ENCODE measurements at places on chromosomes 2 and 18.

GRCh38 chr2:82526277-82526676 is 1932.8 kb downstream of the SUCLG1 start:
- no peak for DNase-seq

DNA sequence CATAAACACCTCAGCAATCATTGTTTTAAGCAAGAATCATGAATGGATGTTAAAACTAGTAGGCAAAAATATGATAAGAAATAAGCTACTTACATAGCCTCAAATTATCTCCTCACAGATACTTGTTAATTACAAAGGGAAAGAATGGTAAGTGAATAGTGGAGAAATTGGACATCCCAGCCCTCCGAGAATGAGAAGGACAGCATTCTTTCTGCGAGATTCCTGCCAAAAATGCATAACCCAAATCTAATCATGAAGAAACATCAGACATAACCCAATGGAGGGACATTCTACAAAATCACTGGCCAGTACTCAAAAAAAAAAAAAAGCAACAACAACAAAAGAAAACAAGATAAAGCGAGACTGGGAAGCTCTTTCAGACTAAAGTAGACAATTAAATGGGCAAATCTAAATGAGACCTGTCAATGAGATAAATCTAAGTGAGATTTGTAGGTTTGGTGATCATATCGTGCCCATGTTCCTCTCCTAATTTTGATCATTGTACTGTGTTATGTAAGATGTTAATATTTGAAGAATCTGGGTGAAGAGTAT is 57.9 kb upstream of the GLI2 start:
- DNase-seq, result no peak

DNA sequence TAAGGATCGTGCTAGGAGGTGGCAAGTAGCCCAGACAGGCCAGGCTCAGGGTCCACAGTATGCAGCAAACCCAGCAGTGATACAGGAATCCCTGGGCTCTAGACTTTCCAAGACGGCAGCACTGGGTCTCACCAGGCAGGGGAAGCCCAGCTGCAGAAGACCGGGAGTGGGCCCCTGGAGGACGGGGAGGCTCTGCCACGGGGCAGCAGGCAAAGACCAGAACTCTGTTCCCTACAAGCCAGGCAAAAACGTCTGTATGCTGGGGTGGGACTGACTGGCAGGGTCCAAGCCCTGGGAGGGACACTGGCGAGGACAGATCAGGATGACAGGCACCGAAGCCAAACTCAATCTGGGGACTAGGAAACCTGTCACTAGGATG is 98.9 kb upstream of the SEC11C start:
- no peak for DNase-seq

- DNase-seq, result no peak
Measured at GRCh38 chr18:55300936-55301531, 287.0 kb downstream of the TCF4 start.

DNA sequence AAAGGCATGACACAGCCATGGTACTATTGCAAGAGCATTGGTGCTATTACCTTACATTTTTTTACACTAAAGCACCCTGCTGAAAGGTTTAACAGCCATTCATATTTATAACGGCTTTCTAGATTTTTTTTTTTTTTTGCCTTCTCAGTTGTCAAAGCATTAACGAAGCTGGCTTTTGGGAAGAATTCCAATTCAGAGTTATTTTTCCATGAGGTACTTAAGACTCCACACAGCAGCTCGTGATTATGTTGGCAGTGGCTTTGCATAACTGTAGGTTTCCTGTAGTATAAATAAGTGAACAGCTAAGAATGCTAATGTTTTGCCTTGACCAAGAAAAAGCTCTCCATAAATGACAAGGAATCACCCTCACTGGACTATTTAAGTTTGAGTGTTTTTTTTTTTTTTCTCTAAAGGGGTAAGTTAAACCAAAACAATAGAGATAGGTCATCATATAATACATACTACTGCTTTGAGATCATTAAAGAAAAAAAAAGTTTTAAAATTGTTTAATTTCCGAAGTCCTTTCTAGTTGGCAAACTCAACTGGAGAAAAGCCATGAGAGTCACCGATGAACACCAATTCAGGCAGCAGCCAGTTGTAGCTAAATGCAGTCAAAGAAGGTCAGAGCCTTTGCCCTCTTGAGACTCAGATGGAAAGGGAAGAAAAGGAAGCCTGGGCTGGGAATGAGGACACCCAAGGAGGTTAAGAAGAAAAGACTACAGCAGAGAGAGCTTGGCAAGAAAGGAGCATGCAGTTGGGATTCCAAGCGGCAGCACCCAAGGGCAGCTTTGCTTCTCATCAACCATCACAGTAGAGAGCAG is 187.4 kb upstream of the NCKAP5 start:
- DNase-seq, result no peak

GRCh38 chr2:164412831-164413230 is 208.5 kb downstream of the GRB14 start:
- no peak for DNase-seq

DNA sequence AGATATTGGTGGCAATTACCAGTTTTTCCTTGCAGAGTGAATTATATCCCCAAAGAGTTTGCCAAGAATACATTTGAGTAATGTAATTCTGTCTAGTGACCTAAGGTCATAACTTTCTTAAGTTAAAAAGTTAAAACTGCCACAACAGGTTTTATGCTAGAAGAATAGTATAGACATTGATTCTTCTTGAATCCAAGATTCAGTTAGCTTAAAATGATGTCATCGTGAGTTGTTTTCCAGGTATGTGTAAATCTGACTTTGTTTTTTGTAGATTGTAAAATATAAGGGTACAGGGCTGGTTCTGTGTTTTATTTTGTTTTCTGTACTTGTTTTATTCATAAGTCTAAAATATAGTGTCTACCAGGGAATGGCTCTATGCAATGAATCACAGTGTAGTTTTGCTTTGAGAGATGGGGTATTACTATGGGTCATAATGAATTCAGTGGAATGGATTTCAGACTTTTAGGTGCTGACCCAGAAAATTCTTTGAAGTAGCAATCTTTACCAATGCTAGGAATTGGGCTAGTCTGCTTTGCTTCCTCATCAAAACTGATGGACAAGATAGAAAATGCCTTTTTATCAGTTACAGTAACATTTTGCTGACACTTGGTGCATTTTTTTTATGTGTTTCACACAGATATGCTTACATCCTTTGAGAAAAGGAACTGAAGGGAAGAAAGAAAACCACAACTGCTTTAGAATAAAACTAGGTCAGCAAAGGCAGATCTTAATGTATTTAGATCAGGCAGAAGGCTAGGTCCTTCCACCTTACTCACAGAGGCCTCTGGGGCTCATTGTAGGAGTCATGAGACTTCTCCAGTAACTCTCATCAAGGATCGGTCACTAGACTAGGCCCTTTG is 20.8 kb upstream of the MGAT5 start:
- DNase-seq, result no peak

DNA sequence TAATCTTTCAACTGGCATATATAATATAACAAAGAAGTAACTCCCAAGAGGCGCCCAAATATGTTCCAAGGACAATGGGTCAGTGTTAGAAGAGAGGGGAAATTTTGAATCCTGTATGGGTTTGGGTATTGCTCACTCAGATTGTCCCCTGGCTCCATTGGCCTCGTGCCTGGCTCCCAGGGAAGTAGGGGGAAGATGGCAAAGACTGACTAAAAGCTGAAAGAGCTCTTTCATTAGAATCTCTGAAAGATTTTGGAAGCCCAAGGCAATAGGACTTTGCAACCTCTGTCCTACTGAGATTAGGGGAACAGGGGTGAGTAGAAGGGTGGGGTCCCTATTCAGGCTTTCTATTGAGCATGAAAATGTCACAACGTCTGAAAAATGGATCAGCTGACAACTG is 1272.8 kb upstream of the ZEB2 start:
- no peak for DNase-seq

- no peak for DNase-seq
Measured at GRCh38 chr2:96159084-96159830, 14.0 kb upstream of the DUSP2 start.

DNA sequence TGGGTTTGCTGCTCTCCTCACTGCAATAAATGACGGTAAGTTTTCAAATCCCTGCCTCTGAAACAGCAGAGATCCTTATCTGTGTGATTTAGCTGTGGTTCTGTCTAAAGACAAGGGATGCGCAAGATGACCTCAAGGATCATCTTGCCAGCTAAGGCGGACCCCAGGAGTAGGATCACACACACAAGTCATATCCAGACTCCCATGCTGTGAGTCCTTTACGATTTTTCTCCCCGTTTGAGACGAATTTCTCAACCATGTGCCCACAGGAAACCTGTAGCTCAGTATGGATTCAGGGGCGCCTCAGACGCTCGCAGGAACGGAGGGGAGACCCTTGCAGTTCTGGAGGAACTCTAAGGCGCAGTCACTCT is 11.1 kb upstream of the DCTN1 start:
- no peak for DNase-seq

GRCh38 chr2:75488157-75488556 is 72.6 kb downstream of the EVA1A start:
- no peak for DNase-seq

DNA sequence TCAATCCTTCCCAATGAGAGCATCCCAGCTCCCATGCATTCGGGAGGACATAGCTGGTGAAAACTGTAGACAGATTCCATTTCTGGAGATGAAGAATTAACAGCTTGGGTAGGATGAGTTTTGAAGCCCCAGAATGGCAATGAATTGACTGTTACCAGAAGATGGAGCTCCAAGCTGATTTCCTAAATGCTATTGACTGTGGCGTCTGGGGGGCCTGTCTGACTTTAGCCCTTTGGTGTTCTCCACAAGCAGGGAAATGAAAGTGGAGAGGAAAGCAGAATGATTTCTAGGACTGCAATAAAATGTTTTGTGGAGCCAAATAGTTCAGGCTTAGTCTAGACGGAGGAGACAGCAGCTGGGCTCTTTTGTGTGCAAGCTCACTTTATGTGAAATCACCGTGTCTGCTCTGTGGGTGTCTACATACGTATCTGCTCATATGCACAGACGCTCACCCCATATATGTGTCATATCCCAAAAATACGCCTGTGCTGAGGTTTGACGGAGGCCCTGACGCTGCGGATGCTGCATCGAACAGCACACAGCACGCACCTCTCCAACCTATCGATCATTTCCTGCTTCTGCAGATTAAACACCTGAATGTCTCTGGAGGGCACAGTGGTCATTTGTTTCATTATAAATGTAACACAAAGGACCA is 166.4 kb upstream of the PXDN start:
- DNase-seq, result no peak

GRCh38 chr2:10903861-10904210 is 7.9 kb upstream of the KCNF1 start:
- no peak for DNase-seq

- no peak for DNase-seq
Measured at GRCh38 chr2:65539633-65540032, 107.2 kb upstream of the SPRED2 start.

DNA sequence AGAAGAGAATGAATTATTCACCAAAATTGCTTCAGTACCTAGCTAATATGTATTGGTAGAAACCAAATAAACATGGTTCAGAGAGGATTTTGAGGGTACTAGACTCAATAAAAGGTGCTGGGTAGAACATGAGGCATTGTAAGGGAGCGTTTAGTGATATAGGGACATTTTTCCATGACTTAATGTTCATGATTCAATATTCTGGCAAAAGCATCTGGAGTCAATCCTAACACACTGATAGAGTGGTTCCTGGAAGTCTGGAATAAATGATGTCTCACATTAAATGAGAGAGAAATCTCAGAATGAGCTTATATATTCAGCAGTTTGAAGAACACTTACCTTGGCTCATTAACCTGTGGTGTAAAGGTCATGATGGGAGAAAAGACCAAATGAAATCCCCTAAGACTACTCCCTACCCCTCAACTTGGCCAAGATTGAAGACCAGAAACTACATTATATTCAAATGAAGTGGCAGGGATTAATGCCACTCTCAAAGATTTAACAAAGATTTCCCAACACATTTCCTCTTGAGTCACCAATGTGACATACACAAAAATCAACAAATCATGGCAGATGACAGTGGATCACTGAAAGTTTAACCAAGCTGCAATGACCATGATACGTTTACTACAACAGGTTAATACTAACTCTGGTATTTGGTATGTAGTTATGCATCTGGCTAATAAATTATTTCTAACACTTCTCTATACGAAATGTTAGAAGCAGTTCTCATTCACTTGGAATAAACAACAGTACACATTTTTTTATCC is 309.5 kb downstream of the SATB2 start:
- no peak for DNase-seq

DNA sequence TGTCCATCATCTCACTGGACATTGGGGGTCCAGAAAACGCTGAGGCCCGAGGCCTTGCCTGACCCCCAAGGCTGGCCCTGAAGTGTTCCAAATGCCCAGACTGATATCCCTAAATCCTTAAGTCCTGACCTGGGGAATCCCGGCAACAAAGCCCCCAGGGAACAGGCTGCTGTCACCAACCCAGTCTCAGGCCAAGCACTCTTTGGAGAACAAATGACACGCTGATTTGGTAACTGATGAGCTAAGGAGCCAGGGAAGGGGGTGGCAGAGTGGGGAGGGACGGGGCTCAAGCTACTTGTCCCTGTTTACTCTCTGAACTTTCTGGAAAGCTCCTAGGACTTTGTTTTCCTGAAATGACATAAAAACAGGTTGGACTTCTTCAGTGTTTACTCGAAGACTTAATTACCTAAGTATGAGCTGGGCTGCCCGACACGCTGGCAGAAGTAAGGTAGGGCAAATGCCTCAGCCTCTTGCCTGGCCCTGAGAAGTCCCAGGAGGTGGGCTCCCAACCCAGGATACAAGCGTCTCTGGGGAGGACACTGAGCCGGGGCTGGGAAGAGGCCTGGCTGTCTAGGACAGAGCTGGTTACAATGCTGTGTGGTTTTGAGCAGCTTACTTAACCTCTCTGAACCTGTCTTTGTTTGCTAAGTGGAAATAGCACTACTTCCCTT is 105.5 kb upstream of the GLI2 start:
- no peak for DNase-seq

GRCh38 chr2:27651056-27651455 is 12.4 kb downstream of the SUPT7L start:
- no peak for DNase-seq

DNA sequence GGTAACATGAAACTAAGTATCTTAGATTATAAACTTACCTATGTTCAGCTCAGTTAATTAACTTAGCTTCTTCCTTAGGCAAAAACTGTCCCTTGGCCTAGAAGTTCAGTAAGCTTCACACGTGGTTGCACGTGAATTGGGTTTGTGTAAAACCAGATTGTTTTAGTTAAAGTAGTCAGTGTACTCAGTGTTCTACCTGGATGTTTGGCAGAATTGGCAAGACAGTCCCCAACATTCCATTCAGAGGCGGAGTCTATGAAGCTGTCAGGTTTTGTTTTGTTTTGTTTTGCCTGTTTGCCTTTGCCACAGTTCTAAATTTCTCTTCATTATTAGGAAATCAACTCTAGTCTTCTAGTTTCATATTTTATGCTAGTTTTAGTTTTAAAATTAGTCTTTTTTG is 105.3 kb upstream of the ZEB2 start:
- no peak for DNase-seq

Data from activated CD8-positive, alpha-beta memory T cell treated with anti-CD3 and anti-CD28 coated beads for 4 hours (primary cell).